Stimulated activated CD8-positive, alpha-beta memory T cell treated with anti-CD3 and anti-CD28 coated beads, Interleukin-2, amount 100 ng/mL, for 48 hours (primary cell): ENCODE measurements at places on chromosomes 2 and 18.

GRCh38 chr2:33292981-33293595 lies 183.4 kb upstream of the RASGRP3 start:
- no peak for DNase-seq

- DNase-seq = no peak
These were observed 229.0 kb downstream of the DYSF start for GRCh38 chr2:71682341-71682740.

- no peak for DNase-seq
These were observed 28.4 kb downstream of the MBD5 start for GRCh38 chr2:148049284-148049683.

GRCh38 chr18:55179835-55180234 lies 220.6 kb upstream of the CCDC68 start:
- no peak for DNase-seq

- no peak for DNase-seq
These were observed 199.3 kb downstream of the RNF144A start for GRCh38 chr2:7116511-7116910.

DNA sequence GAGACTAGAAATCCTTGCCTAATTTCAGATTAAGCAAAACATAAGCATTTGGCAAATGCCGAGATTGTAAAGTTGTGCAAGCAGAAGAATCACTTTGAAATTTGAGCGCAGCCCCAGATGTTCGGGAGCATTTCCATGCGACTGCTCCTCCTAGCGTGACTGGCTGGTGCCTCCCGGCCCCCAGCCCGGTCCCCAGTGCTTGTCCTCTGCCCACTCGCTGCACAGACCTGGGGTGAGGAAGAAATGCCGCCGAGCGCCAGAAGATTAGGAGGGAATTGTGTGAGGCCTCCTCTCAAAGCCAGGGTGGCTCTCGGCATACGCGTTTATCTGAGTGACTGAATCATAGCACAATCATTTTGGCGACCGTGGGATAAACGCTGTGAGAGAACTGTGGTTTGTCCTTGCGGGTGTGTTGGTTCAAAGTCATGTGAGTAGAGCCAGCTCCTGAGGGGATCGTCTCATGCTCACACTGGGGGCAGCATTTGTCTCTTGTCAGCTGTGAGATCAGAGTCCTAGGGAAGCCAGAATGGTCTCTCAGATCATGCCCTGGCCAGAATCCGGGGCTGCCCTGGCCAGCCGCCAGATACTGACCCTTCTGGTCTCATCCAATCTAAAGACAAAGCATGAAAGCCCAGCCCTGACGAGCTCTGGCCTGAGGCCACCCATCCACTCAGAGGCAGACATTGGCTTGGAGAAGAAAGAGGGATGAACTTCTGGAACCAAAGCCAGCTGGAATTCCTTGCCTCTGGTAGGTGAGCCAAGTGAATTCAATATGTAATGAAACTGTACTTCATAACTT lies 189.3 kb downstream of the SH3RF3 start:
- DNase-seq = no peak

- DNase-seq = no peak
These were observed 48.0 kb upstream of the ANXA4 start for GRCh38 chr2:69693775-69694450.

DNA sequence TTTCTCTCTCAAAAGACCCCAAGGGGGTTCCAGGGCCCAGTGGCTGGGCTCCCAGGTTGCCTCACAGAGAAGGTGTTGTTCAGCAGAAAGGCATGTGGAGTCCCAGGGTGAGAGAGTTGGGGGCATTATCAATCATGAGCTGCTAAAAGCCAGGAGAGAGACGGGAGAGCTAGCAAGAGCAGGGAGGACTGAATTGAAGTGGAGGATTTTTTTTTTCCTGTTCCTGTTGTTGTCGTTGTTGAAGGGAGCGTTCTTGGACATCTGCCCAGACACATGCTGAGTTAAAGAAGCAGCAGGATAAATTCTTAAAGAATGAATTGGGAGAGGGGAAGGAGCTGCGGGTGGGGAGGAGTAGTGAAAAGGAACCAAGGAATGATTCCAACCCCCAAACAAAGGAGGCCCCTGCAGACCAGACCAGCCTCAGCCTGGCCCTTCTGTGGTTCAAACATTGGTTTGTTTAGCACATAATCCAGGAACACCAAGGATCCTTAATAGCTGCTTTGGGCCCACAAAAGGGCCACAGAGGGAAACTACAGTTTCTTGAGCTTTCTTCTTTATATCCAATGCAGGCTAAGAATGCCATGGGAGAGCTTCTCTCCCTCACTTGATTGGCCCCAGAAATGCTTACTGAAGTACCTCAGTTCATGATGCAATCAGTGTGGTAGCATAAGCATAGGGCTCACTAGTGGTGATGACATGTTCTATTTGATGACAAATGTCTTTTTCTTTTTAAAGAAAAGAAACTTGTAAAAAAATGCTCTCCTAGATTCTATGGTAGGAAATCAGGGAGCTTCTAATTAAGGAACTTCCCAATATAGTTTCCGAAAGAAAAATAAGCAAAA lies 146.0 kb downstream of the SETBP1 start:
- DNase-seq = no peak

- no peak for DNase-seq
These were observed 31.3 kb downstream of the CSRNP3 start for GRCh38 chr2:165500816-165501215.

- DNase-seq = no peak
These were observed 5.8 kb upstream of the RNU4ATAC start for GRCh38 chr2:121524685-121525425.

- no peak for DNase-seq
These were observed 71.2 kb downstream of the NUP35 start for GRCh38 chr2:183195397-183195796.

DNA sequence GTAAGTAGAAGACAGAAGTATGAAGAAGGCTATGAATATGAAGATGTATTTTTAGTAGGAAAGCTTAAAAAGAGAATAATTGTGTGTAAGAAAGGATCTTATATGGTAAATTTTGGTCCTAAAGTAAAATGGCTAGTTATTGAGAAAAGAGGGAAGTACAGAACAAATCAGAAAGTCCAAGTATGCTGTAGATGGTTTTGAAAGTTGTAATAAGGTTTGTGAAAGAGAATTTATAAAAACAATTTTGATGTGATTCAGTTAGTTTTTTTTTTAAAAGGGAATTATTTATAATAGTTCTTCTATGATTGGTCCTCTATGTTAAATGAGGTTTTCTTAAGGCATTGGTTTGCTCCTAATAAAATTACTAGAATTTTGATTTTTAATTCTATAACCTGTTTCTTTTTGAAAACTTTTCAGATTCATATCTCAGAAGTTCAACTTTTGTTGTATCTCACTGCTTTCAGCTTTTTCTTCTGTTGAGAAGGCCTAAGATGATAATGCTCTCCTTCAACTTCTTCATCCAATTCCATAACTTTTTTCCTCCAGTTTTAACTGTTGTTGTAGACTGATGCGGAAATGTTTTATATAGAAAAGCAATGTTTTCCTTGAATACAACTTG lies 322.7 kb downstream of the NOL4 start:
- DNase-seq = no peak

DNA sequence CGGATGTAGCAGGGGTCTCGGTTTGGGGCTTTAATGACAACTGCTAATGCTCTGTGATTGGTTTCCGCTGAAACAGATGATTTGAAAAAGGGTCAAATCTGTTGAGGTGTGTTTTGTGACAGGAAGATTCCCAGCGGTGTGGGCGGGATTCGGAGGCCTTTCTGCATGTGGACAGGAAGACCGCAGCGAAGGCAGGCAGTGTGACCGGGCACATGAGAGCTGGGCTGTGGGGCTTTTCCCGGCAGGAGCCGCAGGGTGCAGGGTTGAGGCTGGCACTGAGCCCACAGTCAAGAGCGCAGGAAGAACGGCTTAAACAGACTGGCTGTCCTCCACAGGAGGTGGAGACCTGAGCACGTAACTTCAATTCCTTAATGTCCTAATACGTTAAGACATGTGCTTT lies 180.0 kb upstream of the TPO start:
- DNase-seq = no peak

GRCh38 chr2:122218596-122218995 lies 463.1 kb downstream of the TSN start:
- DNase-seq = no peak

GRCh38 chr18:61606068-61606660 lies 272.9 kb downstream of the CDH20 start:
- DNase-seq = no peak

- no peak for DNase-seq
These were observed 62.6 kb downstream of the NFATC1 start for GRCh38 chr18:79458131-79458838.

DNA sequence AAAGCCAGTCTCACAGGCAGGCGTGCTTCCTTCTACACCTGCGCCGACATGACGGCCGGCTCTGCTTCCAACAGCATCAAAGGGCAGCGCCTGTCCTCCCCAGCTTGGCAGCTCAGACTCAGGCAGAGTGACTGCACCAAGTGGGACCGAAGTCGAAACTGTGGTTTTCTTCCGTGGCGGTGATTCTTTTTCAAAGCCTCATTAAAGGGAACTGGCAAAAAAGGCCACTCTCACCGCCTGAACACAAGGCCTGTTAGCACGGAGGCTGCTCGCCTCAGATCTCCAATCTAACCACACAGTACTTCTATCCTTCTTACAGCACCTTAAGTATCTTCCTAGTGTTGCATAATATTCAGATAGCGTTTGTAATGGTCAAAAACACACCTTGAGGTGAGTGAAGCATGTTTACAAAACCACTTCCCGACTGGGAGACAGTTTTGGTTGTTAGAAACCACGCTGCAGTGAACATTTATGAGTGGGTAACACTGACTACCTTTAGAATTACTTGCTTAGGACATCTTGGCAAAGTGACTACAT lies 236.4 kb downstream of the HDAC4 start:
- DNase-seq = no peak

DNA sequence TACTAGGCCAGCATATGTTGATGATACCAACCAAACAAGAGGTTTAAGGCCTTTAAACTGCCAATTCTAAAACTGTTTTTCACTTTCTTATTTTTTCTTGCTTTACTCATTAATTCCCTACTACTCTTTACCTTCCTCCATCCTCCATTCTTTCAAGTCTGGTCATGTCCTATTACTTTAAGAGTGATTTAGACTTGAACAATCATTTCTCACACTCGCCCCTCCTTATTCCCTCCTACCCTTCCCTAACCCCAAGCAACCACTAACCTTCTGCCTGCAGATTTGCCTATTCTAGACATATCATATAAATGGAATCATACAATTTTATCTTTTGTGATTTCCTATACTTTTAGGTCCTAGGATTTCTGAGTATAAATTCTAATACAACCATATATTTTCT lies 127.7 kb downstream of the USP34 start:
- DNase-seq = no peak

GRCh38 chr2:168178520-168179324 lies 68.7 kb downstream of the STK39 start:
- DNase-seq = no peak

- no peak for DNase-seq
These were observed 148.4 kb downstream of the ZNF516 start for GRCh38 chr18:76346490-76347130.

GRCh38 chr2:169579044-169579443 lies 5.1 kb upstream of the PPIG start:
- DNase-seq = no peak
